Endothelial cell of umbilical vein (primary cell): ENCODE measurements at places on chromosomes 2 and 18. TPM values are rescaled to one million over a fixed set of nuclear protein-coding genes. Genes with fewer than 3 reads are reported as not detected.

- no peak overlapping the region for H3K27ac ChIP-seq
- H3K4me1 ChIP-seq = no peaks in the 10 kb centered on the region
- H3K36me3 ChIP-seq = no peaks in the 10 kb centered on the region
- DNase-seq = no peak
Observed at GRCh38 chr2:233471291-233472035, 95.1 kb downstream of the USP40 start.

DNA sequence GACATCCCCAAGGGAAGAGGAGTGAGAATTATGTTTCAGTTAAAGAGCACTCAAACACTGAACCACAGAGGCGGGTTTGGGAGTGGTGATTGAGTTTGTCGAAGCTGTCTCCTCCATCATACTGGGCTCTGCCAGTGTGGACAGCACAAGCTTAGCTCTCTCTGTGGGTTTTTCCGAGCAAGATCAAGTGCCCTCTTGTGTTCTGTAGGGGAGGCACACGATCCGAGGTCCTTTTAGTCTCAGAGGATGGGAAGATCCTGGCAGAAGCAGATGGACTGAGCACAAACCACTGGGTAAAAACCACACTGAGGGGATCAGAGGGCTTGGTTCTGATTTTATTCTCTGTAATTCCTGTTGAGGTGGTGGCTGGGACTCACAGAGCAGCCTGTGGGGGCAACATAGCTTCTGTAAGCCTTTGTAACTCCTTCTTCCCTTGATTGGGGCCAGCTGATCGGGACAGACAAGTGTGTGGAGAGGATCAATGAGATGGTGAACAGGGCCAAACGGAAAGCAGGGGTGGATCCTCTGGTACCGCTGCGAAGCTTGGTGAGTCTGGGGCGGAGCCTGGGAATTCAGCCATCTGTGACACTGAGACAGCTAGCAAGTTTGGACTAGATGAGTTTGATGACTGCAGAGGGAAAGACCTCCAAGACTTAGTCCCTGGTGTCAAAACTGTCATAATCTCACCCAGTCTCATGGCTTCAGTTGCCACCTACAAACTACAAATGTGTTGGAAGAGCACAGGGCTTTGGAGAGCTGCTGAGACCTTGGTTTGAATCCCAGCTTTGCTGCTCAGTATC, 2.0 kb downstream of the NAGK start:
- H3K36me3 ChIP-seq = peaks cover 5% of the 10 kb centered on the region
- no peak overlapping the region for H3K27ac ChIP-seq
- DNase-seq = no peak
- no peaks in the 10 kb centered on the region for H3K27me3 ChIP-seq

FAM237A gene
- total RNA-seq = not detected in 2 replicates

GLS gene
- 181 and 183 TPM in 2 replicates for total RNA-seq

ATAD2B gene
- total RNA-seq = 19.1 and 20.0 TPM in 2 replicates

GRCh38 chr2:5021136-5021535, 671.0 kb upstream of the SOX11 start:
- H3K4me3 ChIP-seq = no peak overlapping the region
- no peak for DNase-seq
- H3K27ac ChIP-seq = no peak overlapping the region
- no peaks in the 10 kb centered on the region for H3K36me3 ChIP-seq

SPATA3 gene
- not detected in 2 replicates for total RNA-seq

DNA sequence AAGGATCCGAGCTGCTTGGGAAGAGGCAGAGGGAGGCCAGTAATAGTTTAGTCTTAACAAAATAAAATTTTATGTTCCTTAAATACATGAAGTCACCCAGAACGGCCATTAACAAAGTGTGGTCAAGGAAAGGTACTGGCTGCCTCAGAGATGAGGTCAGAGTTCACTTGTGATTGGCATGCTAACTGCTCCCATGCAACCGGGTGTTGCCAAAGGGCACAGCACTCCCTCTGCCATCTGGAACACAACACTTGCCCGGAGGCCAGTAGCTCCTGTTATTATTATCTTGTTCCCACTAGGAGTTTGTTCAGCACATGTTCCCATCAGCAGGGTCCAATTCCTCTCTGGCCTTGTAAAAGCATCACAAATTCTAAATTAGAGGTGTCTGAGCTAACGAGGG, 207.0 kb downstream of the CYP26B1 start:
- H3K36me3 ChIP-seq = no peaks in the 10 kb centered on the region
- DNase-seq = no peak

GRCh38 chr2:237473878-237474441, 13.1 kb upstream of the MLPH start:
- no peak for DNase-seq
- H3K36me3 ChIP-seq = no peaks in the 10 kb centered on the region
- peaks cover 30% of the 10 kb centered on the region for H3K27me3 ChIP-seq
- no peak overlapping the region for H3K4me3 ChIP-seq
- peaks cover 12% of the 10 kb centered on the region for H3K4me1 ChIP-seq

DNA sequence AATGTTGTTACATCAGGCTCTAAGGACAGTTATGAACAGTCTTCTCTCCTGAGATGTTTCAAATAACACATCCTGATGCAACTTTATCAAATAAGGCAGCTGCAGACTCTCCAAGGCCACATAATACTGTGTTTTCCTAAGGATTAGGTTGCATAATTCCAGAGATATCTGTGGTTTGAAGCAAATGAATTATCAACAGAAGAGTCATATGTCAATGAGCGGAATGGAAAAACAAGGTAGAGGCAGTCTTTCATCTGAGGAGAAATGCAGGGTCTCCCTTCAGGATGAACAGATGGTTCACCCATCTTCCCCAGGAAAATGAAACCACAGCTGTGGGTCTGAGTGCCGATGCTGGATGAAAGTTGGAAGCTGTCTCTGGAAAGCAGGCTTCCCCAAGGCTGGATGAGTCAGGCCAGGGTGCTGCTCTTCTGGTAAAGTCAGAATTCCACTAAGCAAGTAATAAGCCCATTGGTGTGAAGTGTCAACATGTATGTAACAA, 22.2 kb downstream of the LYG1 start:
- no peak for DNase-seq
- no peaks in the 10 kb centered on the region for H3K4me1 ChIP-seq
- no peak overlapping the region for H3K4me3 ChIP-seq
- H3K36me3 ChIP-seq = no peaks in the 10 kb centered on the region

DNA sequence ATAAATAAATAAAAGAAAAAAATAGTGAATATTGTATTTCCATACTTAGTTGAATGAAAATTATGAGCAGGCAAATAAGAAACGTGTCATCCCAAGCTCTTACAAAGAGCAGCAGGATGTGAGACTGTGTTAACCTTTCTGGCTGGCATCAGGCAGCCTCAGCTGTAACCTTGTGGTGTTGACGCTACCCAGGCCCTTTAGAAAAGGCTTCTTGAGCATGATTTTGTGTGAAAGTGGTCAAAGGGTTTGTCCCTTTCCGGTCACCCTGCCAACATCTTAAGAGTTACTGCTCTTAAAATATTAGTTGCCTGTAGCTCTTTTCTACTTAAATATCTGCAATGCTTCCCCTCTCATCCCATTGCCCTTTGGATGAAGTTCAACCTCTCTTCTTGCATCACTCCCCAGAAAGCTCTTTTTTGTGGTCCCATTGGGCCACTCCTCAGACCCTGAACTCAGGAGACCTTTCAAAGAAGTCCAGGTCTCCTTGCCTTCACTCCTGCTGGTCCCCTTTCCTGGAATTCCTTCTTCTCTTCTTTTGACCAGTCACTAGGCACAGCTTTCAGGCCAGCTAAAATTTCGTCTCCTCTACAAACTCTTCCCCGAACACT, 35.0 kb downstream of the RHOB start:
- DNase-seq = no peak
- no peaks in the 10 kb centered on the region for H3K27me3 ChIP-seq
- H3K4me3 ChIP-seq = no peak overlapping the region
- no peak overlapping the region for H3K27ac ChIP-seq
- no peaks in the 10 kb centered on the region for H3K4me1 ChIP-seq

TAF4B gene
- 1.2 and 2.0 TPM in 2 replicates for total RNA-seq

DNA sequence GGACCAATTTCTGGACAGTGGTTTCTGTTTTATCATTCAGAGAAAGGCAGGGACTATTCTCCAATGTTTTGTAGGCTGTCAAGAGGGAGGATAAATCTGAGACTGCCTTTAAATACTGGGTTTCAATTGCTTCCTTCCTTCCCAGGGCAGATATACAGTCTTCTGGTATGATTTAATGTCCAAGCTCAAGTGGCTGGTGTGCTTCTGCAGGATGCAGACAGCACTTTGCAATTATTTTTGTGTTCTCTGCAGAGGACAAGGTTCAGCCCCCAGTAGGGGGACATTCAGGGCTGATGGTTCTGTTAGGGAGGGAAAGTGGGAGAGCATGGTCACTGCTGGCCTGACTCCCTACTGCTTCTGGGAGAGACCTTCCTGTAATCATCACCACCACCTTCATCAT, 4.6 kb upstream of the BOD1L2 start:
- H3K4me3 ChIP-seq = no peak overlapping the region
- no peak overlapping the region for H3K27ac ChIP-seq
- H3K27me3 ChIP-seq = no peaks in the 10 kb centered on the region
- no peaks in the 10 kb centered on the region for H3K36me3 ChIP-seq
- DNase-seq = no peak

DNA sequence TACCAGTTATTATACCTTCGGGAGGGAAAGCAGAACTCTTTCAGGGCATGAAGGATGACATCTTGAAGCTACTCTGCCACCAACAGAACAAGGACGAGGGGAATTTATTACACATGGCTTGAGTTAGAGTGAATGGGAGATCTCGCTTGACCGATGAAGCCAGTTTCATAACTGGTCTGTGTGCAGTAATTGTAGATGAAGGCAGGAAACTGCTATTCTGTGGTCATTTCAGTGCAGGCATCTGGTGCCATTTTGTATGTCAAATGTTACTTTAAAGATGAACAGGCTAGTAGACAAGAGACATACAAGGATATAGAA, 20.5 kb downstream of the GREB1 start:
- no peak for DNase-seq
- H3K27ac ChIP-seq = no peak overlapping the region
- H3K27me3 ChIP-seq = peaks cover 10% of the 10 kb centered on the region
- no peaks in the 10 kb centered on the region for H3K36me3 ChIP-seq
- no peaks in the 10 kb centered on the region for H3K4me1 ChIP-seq

ACVR1C gene
- total RNA-seq = not detected in 2 replicates

- no peaks in the 10 kb centered on the region for H3K27me3 ChIP-seq
- no peak overlapping the region for H3K4me3 ChIP-seq
- H3K4me1 ChIP-seq = no peaks in the 10 kb centered on the region
- no peak for DNase-seq
- H3K27ac ChIP-seq = no peak overlapping the region
Observed at GRCh38 chr2:178394859-178395258, 56.1 kb downstream of the PRKRA start.

DPYSL5 gene
- total RNA-seq = not detected in 2 replicates

GRCh38 chr18:66724664-66725356, 120.9 kb upstream of the CDH19 start:
- no peak overlapping the region for H3K27ac ChIP-seq
- no peaks in the 10 kb centered on the region for H3K27me3 ChIP-seq
- no peak overlapping the region for H3K4me3 ChIP-seq

GRCh38 chr18:49029628-49030027, 78.9 kb upstream of the SMAD7 start:
- no peaks in the 10 kb centered on the region for H3K4me1 ChIP-seq
- H3K27me3 ChIP-seq = peaks cover 11% of the 10 kb centered on the region
- H3K27ac ChIP-seq = no peak overlapping the region
- H3K36me3 ChIP-seq = no peaks in the 10 kb centered on the region
- no peak overlapping the region for H3K4me3 ChIP-seq
- DNase-seq = no peak

SERPINB10 gene
- total RNA-seq = not detected in 2 replicates

DNA sequence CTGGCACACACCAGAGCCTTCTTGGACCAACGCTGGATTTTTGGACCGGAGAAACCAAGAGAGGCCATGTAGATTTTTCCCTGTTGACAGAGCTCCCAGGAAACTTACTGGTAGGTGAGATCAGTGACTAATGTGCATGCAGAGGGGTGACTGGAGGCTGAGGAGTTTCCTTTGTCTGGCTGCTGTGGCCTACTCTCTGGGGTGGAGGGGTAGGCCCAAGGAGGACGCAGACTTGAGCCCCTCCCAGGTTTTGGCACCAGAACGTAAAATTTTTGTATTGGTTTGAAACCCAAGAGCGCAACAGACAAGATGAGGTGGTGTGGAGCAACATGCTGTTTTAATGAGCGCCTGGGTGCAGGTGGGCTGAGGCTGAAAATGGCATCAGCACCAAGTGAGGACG, 59.2 kb downstream of the KYNU start:
- no peak overlapping the region for H3K4me3 ChIP-seq
- no peaks in the 10 kb centered on the region for H3K27me3 ChIP-seq
- H3K27ac ChIP-seq = no peak overlapping the region
- no peak for DNase-seq
- H3K4me1 ChIP-seq = no peaks in the 10 kb centered on the region

- no peaks in the 10 kb centered on the region for H3K27me3 ChIP-seq
- H3K36me3 ChIP-seq = no peaks in the 10 kb centered on the region
- peaks cover 20% of the 10 kb centered on the region for H3K4me1 ChIP-seq
Observed at GRCh38 chr2:176174382-176174823, 14.1 kb upstream of the HOXD1 start.

C1QL2 gene
- total RNA-seq = not detected in 2 replicates

CD8A gene
- not detected in 2 replicates for total RNA-seq

- no peak overlapping the region for H3K4me3 ChIP-seq
- DNase-seq = no peak
- no peaks in the 10 kb centered on the region for H3K27me3 ChIP-seq
- no peaks in the 10 kb centered on the region for H3K4me1 ChIP-seq
- no peaks in the 10 kb centered on the region for H3K36me3 ChIP-seq
- H3K27ac ChIP-seq = no peak overlapping the region
Observed at GRCh38 chr2:235160281-235160810, 208.5 kb downstream of the SH3BP4 start.

- H3K4me1 ChIP-seq = no peaks in the 10 kb centered on the region
- H3K27ac ChIP-seq = no peak overlapping the region
- DNase-seq = no peak
- no peaks in the 10 kb centered on the region for H3K27me3 ChIP-seq
- no peaks in the 10 kb centered on the region for H3K36me3 ChIP-seq
Observed at GRCh38 chr2:98944775-98945174, 8.8 kb upstream of the CRACDL start.

BCL2L11 gene
- total RNA-seq = 22.2 and 26.6 TPM in 2 replicates

GRCh38 chr2:15858466-15858865, 81.9 kb upstream of the MYCN start:
- no peak overlapping the region for H3K4me3 ChIP-seq
- no peaks in the 10 kb centered on the region for H3K27me3 ChIP-seq
- no peaks in the 10 kb centered on the region for H3K4me1 ChIP-seq
- no peak overlapping the region for H3K27ac ChIP-seq
- no peak for DNase-seq

- H3K36me3 ChIP-seq = peaks cover 12% of the 10 kb centered on the region
- peaks cover 78% of the 10 kb centered on the region for H3K4me1 ChIP-seq
- H3K27me3 ChIP-seq = no peaks in the 10 kb centered on the region
- peak overlapping the region; percentile 90 for H3K27ac ChIP-seq
- no peak for DNase-seq
Observed at GRCh38 chr18:25231327-25231691, 120.7 kb downstream of the ZNF521 start.

PLGLB2 gene
- 1.3 and 2.1 TPM in 2 replicates for total RNA-seq

DNA sequence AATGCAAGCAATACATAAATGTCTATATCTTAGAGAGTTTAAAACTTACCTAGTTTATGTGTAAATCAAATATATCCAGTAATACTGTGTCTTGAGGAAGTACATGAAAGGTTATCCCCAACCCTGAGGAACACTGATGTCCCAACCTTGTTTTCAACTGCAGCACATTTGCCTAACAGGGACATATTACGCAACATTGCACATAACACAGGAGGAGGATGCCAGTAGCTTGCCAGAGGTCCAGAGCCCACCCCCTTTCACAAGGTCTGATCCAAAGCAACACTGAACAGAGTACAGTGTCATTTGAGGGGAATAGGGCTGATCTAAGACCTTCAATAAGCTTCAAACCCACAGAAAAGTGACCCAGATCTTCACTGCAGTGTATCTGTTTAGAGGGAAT, 678.5 kb downstream of the ARHGAP15 start:
- no peak overlapping the region for H3K4me3 ChIP-seq
- H3K4me1 ChIP-seq = no peaks in the 10 kb centered on the region
- H3K36me3 ChIP-seq = no peaks in the 10 kb centered on the region
- no peak for DNase-seq
- peaks cover 2% of the 10 kb centered on the region for H3K27me3 ChIP-seq

VIL1 gene
- not detected in 2 replicates for total RNA-seq

C18orf54 gene
- total RNA-seq = 20.8 and 21.4 TPM in 2 replicates
